ENCODE measurements at places on chromosomes 11 and 22.

DNA sequence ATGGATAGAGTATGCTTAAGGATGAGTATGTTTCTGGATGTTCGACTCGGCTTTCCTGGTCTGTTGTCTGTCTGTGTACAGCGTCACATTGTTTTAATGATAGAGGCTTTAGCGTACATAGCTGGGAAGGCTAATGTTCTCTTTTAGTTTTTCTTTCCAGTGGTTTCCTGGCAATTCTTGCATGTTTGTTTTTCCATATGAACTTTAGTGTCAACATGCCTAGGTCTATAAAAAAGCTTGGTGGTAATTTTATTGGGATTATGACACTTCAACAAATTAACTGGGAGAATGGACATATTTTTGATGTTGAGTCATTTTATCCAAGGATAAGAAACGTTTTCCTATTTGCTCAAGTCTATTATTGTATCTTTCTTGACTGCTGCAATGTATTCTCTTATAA lies 17.6 kb downstream of the F2 start:
- DNase-seq: peak; percentile 45

- no peak for DNase-seq
Observed at GRCh38 chr11:64369440-64370421, 10.8 kb downstream of the RPS6KA4 start.

DNA sequence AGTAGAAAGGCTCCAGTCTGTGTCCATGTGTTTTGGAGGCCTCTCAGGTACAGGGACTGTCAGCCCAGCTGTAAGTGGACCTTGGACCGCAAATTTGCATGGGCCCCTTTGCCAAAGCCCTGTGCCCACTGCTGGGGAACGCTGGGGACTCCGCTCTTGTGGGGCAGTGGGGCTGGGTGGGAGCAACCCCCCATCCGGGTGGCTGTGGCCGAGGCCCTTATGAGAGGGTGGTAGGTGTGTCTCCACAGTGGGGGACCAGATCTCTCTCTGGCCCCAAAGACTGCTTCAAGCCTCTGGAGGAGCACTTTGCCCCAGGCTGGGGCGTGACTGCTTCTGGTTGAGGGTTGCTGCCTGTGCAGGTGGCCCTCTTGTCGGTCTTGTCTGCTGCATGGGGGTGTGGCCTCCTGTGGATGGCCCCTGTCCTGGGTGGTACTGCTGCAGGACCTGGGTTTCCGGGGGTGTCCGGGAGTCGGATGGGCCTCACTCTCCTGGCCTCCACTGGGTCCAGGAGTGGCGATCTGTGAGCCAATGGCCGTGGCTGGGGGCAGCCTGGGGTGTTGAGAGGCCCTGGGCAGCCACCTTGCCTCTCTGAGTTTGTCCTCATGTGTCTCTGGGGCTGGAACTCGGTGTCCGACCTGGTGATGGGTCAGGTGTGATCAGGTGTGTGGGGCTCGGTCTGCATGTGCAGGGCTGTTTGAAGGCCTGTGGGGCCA lies 15.9 kb downstream of the KCNQ1 start:
- DNase-seq: no peak

- DNase-seq: no peak
Observed at GRCh38 chr11:119809346-119809745, 80.3 kb upstream of the NECTIN1 start.

- no peak for DNase-seq
Observed at GRCh38 chr22:44627521-44628139, 74.4 kb upstream of the PRR5 start.

GRCh38 chr11:970319-970871 lies 44.7 kb downstream of the AP2A2 start:
- no peak for DNase-seq

- DNase-seq: no peak
Observed at GRCh38 chr11:113549611-113550578, 74.7 kb upstream of the DRD2 start.

GRCh38 chr22:27489178-27489675 lies 312.3 kb downstream of the MN1 start:
- no peak for DNase-seq

GRCh38 chr22:20018001-20018400 lies 1.4 kb upstream of the ARVCF start:
- no peak for DNase-seq

- DNase-seq: no peak
Observed at GRCh38 chr11:68164437-68164836, 43.2 kb upstream of the CHKA start.

DNA sequence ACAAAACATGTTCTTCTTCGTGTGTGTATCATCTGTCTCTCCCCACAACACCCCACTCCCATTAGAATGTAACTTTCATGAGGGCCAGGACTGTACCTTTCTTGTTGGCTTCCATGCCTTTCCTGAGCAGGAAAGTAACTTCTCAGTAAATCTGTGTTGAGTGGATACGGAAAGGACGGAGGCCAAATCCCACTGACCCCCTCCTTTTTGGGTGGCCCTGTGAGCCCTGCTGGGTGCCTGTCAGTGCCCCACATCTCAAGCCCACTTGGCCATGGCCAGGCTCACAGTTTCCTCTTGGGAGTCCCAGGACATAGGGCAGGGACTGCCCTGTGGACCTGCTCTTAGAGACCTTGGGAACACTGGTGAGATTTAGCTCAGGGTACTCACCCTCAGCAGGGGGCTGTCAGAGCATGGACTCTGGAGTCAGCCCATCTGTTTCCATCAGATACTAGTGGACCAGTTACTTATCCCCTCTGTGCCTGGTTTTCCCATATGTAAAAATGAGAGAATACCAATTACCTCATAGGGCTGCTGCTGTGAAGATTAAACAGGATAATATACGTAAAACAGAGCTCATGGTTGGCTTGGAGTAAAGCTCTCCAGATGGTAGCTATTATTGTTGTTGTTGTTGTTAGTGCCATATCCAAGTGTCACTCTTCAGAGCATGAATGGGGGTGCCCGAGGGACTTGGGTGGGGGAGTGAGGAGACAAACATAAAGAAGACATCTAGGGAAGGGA lies 1.0 kb upstream of the C11orf96 start:
- DNase-seq: no peak

GRCh38 chr11:69489031-69489745 lies 7.7 kb downstream of the LINC01488 start:
- no peak for DNase-seq

GRCh38 chr22:46273432-46274148 lies 5.8 kb downstream of the TTC38 start:
- no peak for DNase-seq

GRCh38 chr22:33018232-33018864 lies 39.8 kb downstream of the SYN3 start:
- DNase-seq: peak; percentile 47

GRCh38 chr22:19289475-19290161 lies 1.9 kb downstream of the CLTCL1 start:
- no peak for DNase-seq

DNA sequence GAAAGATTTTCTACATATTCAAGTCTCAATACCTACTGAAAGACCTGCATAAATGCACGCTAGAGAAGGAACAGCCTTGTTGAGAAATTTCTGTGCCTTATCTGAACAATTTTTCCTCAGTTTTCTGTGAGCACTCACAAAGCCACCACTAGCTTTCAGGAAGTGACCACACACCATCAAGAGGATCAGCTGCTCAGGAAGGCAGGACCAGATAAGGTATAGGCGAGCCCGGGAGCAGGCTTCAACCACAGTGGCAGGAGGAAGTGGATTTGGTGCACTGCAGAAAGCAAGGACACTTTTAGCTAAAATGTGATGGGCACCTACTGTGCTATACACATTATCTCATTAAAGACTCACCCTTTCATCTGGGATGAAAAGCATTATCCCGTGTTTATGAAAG lies 220.8 kb downstream of the RAB38 start:
- no peak for DNase-seq

- DNase-seq: no peak
Observed at GRCh38 chr11:47668665-47669064, 26.3 kb upstream of the MTCH2 start.

DNA sequence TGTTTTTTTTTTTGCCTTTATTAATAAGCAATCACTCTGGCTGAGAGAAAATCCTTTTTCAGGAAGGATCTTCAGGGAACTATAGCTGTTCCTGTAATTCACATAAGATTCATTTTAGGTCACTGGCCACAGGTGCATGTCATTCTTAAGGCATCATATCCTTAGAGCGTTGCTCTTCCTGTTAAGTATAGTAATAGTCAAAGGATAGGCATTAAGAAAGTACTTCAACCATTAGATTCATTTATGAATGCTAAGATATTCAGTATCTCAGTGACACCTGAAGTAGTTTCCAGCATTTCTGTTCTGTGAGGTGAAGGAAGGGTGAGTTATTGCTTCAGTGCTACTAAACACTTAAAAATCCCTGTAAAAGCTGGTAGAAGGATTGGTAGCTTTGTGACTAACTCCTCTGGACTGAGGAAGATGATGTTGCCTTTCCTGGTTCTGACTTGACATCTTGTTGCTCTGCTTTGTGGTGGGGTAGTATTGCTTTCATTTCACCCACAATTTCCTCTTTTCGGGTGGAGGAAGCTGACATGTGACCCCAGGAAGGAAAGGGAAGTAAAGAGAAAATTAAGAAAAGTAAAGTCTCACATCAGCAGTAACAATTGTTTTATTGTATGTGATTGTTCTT lies 34.7 kb downstream of the RNF169 start:
- no peak for DNase-seq

DNA sequence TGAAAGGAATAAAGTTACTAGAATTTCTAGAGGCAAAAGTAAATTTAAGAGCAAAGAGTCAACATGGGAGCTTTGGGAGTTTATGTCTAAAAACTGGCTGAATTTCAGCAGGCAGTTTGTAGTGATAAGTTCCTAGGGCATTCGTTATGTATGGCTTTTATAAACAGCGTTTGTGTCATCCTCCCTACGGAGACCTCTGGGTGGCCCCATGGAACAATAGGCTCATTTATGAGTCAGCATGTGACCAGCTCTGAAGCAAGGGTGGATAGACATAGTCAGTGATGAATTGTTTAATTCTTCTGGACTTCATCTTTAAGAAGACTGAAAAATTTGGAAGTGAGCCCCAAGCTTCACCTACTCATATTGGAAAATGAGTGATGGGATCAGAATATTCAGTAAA lies 37.1 kb downstream of the SVIP start:
- no peak for DNase-seq

- no peak for DNase-seq
Observed at GRCh38 chr22:48404801-48405447, 1422.7 kb downstream of the BRD1 start.

- no peak for DNase-seq
Observed at GRCh38 chr11:108857382-108857781, 192.5 kb downstream of the DDX10 start.

DNA sequence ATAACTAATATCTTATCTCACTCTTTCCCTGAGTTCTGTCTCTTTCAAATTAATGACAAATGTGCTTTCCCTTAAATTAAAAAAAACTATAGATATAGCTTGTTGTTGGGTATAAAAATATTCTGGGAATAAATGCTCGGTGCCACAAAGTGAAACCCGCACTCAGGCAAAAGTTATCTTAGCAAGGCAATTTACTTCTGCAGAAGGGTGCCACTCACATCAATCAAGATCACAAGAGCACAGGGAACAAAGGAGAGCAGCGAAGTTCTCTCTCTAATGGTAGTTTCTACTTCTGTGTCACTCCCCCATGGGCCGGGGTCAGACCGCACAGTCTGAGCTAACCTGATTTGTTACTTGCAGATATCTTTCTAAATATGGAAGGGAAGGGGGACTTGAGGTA lies 4.7 kb upstream of the OR52N2 start:
- no peak for DNase-seq

GRCh38 chr11:70173018-70173417 lies 30.1 kb upstream of the FADD start:
- DNase-seq: no peak
